ENCODE measurements at places on chromosomes 5 and 9.

GRCh38 chr5:125470280-125470902 lies 724.0 kb upstream of the ZNF608 start:
- no peak for DNase-seq

DNA sequence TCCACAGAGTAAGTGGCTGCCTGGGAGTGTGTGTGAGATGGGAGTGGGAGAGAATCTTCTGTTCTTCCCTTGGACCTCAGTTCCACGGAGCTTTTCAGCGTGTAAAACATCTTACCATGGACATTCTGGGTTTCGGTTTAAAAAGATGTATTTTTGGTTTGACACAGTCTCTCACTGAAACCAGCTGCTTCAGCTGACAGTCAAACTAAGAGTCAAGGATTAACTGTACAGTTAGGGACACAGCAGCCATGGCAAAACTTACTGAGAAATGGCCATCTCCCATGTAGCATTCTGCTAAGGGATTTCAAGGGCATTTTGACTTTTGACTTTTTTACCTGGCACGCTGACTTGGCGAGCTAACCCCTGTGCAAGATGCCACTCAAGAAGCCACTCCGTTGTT lies 93.8 kb upstream of the IL12B start:
- no peak for DNase-seq

DNA sequence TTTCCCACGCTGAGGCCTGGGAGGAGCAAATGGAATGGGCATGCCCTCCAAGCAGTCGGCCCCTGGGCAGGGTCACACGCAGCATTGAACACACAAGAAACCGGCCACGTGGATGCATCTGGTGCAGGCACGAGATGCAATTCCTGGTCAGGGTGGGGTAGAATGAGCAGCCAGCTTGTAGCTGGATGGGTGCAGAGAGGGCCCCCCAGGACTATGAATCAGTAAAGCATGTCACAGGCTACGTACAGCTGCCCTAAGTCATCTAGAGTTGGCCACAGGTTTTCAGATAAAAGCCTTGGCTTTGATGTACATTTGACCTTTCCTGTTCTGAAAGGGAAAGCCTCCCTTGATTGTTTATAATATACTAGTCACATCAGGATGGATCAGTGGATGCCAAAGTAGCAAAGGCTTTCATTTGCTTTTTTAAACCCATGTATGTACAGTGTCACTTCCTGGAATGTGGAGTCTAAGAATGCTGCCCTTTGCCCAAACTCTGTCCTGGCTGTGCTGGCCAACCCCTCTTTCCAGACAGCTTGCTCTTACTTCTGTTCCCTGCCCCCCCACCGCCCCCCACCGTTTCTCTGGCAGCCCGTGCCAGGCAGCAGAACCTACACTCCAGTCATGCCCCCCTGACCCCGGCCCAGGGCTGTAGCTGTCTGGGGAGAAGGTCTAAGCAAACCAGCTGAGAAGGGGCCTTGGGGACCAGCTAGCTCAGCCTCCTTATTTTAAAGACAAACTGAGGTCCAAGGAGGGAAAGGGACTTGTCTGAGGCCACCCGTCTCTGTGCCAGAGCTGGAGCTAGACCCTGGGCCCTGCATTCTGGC lies 169.2 kb downstream of the HSPA4 start:
- no peak for DNase-seq

GRCh38 chr9:7033076-7034045 lies 275.6 kb downstream of the KDM4C start:
- DNase-seq = no peak

- DNase-seq = no peak
Measured at GRCh38 chr5:125357660-125358059, 611.2 kb upstream of the ZNF608 start.

- no peak for DNase-seq
Measured at GRCh38 chr5:199197-199949, 8.1 kb downstream of the LRRC14B start.
